WERI-Rb-1 (cell line): ENCODE measurements at places on chromosomes 1 and 21.

DNA sequence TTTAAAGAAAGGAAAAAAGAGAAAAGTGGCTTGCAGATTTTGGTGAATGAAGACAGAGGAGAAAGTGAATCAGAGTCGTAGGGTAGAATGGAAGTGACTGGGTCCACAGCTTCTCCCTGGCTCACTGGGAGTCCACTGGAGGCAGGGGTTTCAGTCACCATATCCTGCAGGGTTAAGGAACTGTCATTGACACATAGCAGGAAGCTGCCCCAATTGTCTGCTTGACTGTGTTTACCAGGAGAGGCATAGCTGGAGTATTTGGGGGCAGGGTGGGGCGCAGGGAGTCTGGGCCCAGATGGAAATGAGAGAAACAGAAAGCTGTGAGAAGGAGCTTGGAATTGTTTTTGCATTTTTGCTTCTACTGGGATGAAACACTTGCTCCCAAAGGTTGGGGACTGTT lies 228.8 kb upstream of the CSF3R start:
- no peak for DNase-seq

DNA sequence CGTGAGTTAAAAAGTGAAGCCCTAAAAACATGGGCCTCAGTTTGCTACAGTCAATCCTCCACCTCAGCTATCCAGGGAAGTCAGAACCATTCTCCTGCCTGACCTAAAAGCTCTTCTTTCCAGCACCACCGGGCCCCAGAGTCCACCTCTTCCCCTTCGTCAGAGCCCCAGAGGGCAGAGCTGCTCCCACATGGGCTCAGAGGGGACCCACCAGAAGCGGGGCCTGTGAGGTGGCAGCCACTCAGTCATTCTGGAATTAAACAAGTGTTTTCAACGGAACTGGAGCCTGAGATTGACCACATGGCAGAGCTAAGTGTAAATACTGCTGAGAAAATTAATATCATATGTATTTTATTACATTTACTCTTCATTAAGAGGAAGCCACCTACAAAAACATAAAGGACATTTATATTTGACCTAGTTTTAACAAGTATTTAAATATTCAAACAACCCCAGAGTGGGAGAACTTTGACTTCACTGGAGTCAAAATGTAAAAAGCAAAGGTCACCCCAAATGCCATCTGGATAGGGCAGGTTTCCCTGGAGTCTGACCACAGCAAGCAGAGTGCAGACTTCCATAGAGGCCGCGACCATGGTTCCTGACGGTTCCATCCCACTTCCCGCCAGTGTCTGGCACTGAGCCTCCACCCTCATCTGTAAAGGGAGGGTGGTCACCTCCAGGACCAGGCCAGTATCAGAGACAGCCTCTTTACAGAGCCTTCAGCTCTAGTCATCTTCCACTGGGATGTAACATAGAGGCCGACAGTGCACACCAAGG lies 1.8 kb downstream of the SUMO3 start:
- DNase-seq = no peak

- DNase-seq = no peak
Observed at GRCh38 chr1:233885196-233885920, 19.1 kb upstream of the SLC35F3 start.

GRCh38 chr1:171801487-171801891 lies 20.0 kb downstream of the METTL13 start:
- DNase-seq = no peak

DNA sequence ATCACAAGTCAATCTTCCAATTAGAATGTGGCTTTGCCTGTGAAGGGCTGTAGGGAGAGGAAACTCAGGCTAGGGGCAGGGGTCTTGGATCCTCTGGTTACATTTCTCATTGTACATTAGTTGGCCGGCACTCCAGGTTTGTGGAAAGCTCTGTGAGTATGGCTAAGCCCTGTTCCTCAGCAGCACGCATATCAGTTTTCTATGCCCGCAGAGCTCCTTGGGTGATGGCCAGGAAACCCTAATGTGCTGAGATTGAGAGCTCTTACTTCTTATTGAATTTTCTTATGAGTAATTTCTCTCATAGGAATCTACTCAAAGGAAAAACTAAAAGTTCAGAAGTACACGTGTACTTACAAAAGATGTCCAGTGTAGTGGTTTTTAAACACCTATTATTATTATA lies 30.7 kb upstream of the STMN1 start:
- no peak for DNase-seq

DNA sequence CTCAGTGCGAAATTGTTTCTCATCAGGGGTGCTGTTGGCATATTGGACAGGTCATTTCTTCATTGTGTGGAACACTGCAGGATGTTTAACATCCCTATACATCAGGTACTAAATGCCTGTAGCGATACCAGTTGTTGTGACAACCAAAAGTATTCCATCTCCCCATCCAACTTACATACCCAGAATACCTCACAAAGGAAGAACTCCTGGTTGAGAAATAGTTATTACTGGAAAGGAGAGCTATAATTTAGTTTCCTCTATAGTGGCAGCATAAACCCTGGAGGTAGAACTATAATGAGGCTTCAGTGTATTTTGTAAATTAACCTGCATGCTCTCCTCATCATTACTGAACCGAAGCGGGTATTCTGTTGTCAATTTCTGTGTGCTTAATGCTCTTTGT lies 45.1 kb downstream of the IVNS1ABP start:
- DNase-seq = no peak

DNA sequence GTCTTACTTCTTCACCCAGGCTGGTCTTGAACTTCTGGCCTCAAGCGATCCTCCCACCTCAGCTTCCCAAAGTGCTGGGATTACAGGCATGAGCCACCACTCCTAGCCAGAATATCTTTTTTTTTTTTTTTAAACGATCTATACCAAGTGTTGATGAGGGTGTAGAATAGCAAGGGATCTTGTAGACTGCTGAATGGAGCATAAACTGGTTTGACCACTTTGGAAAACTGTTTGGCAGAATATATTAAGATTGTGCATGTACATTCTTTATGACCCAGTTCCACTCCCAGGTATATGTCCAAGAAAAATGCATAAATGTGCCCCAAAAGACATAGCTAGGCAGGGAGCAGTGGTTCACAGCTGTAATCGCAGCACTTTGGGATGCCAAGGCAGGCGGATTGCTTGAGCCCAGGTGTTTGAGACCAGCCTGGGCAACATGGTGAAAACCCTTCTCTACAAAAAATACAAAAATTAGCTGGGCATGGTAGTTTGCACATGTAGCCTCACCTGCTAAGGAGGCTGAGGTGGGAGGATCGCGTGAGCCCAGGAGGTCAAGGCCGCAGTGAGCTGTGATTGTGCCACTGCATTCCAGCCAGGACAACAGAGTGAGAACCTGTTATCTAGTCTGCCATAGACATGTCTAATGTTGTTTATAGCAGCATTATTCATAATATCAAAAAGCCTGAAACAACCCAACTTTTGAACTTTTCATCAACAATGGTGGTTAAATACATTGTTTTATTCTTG lies 184.0 kb downstream of the VPS13D start:
- no peak for DNase-seq

GRCh38 chr1:247293047-247293446 lies 37.2 kb downstream of the VN1R5 start:
- no peak for DNase-seq

- no peak for DNase-seq
Observed at GRCh38 chr1:11273595-11274234, 717 bp downstream of the UBIAD1 start.

- DNase-seq = no peak
Observed at GRCh38 chr1:228778026-228778425, 42.7 kb downstream of the RHOU start.

DNA sequence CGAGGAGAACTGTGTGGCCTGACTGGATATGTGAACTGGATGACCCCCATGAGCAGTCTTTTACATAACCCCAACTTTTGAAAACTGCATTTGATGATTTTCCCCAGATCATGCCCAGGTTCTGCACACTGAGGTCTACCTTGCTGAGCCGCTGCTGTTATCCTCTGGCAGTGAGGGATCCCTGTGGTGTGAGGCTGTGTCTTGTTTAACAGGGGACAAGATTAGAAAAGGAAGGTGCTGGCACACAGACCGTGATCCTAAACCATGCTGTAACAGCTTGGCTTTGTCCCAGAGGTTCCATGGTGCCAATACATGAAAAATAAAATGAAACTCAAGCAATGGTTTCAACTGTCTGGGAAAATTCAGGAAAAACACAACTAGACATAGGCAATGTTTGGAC lies 134.2 kb downstream of the ZZZ3 start:
- DNase-seq = no peak

GRCh38 chr1:117886101-117886795 lies 43.2 kb downstream of the GDAP2 start:
- no peak for DNase-seq

DNA sequence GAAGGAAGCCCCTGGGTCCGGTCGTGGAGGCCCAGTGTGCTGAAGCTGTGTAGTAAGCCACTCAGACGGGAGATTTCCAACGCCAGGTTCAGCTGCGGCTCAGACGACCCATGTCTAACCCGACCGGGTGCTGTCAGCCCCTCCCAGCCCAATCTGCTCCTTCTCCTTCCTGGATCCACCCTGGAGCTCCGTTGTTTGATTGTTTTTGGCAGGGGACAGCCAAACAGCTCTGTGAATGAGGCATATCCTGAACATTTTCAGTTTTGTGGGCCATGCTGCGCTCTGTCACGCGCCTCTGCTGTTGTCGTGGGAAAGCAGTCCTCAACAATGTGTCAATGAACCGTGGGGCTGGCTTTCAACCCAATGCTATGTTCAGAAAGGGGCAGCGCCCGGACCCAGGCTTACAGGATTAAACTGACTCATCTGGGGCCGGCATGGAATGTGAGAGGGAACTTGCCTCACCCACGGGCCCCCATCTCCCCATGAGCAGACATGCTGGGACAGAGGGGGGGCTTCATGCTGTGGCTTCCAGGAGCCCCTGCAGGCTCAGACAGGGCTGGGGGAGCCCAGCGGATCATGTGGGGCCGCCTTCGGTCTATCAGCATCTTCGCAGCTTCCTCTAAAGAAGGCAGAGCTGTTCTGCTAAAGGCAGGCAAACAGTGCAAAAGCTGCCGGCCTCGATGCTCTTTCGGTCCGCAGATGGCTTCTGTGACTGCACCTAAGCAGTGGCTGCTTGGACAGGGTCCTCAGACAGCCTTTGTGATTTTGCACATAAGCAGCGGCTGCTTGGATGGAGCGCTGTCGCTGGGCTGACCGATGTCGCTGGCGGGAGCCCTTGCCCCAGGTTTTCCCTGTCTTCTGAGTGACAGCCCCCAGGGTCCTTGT lies 101.7 kb downstream of the RIPK4 start:
- DNase-seq = peak; percentile 56

DNA sequence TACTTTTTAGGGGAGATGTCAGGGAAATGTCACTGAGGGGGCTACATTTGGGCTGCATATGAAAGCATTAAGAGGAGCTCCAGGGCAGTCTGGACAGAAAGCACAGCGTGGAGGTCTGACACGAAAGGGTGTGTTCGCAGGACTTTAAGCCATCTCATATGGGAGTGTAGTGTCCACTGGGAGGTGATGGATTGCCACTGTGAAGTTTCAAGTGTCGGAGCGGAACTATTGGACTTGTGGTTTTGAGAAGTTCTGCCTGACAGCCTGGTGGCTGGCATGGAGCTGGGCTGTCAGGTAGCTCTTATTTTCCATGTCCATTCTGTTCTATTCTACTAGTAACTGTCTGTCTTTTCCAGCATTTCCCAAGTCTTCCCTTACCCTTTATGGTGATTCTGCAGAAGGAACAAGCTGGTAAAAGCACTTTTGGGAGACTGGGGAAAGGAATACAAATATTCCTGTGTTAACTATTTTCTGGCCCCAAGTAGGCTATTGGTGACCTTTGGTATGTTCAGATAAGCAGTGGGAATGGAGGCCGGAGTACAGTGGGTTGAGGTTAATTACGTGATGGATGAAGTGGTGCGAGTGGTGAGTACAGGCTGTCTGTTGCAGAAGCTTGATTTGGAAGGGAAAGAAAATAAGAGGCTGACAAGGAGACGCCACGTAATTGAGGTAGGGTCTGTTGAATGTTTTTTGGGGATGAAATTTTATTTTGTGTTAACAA lies 19.3 kb downstream of the B3GALT5 start:
- no peak for DNase-seq

- peak; percentile 39 for DNase-seq
Observed at GRCh38 chr1:18955441-18956192, 859 bp downstream of the IFFO2 start.

GRCh38 chr1:157101149-157101548 lies 1.5 kb upstream of the ETV3L start:
- peak; percentile 94 for DNase-seq

- DNase-seq = no peak
Observed at GRCh38 chr1:181044449-181044966, 10.7 kb downstream of the MR1 start.

DNA sequence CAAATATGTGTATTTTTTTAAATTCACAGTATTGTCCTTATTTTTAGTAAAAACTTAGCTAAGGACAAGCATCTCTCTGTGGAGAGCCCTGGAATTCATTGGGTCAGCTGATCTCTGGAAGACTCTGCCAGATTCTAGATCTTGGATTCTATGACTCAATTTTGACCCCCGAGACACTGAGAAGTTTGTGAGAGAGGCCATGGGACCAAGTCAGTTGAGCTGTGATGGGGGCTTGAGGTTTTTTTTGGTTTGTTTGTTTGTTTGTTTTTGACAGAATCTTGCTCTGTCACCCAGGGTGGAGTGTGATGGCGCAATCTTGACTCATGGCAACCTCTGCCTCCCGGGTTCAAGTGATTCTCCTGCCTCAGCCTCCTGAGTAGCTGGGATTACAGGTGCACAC lies 13.5 kb downstream of the SHISA4 start:
- no peak for DNase-seq

GRCh38 chr21:34599534-34600101 lies 15.3 kb downstream of the RCAN1 start:
- no peak for DNase-seq

DNA sequence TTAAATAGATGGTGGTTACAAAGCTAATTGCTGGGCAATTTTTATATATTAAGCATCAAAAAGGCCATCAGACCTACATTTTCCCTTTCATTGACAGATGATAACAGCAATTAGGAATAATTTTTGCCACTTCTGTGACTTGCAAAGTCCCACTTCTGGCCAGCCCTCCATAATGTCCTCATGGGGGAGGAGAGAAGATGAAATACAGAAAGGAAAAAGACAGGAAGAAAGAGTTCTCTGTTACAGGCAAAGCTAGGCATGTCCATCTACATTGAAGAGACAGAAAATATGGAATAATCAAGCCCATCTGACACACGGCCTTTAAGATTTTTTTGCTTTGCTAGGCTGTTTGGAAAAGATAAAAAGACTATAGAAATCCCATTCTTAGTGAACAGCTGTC lies 108.0 kb downstream of the ENAH start:
- no peak for DNase-seq

- DNase-seq = no peak
Observed at GRCh38 chr1:114586513-114587047, 5.2 kb upstream of the BCAS2 start.

GRCh38 chr1:234702342-234703000 lies 92.5 kb upstream of the IRF2BP2 start:
- no peak for DNase-seq

DNA sequence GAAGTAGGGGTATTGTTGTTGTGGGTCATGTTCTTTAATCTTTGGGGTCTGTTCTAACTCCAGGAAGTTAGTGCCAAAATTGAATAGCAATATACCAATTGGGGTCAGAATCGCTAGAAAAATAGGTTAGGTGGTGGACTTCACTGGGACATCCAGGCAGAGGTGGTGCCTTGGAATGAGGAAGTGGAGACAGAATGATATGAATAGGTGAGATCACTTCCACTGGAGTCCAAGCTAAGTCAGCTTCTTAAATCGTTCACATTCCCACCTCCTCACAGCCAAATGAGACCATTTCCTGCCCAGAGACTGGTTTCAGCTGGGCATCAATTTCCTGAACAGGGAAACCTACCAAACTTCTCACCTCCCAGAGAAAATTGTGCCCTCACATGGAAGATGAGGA lies 137.8 kb upstream of the RAB4A start:
- no peak for DNase-seq

- DNase-seq = no peak
Observed at GRCh38 chr1:248751142-248751541, 4.4 kb downstream of the LYPD8 start.
